HCT116 (cell line): ENCODE measurements at places on chromosomes 1 and 21. TPM values are rescaled to one million over a fixed set of nuclear protein-coding genes. Genes with fewer than 3 reads are reported as not detected.

PATJ gene
- total RNA-seq: 48.8 TPM

CLDN17 gene
- total RNA-seq: not detected

AK2 gene
- 233 TPM for total RNA-seq

DNA sequence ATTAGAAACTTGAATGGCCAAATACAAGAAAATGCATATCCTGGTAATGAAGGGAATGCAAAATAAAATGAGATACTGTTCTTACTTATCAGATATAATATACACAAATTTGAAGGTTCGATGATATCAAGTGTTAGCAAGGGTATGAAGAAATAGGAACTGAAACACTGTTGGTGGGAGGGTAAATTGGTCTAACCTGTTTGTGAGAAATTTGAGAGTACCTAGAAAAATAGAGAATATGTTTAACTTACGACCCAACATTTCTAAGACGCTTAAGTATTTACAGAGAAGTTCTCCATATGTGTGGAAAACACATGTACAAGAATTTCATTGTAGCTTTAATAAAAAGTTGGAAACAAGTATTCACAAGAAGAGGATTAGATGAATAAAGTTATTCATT, 25.9 kb downstream of the ATG4C start:
- H3K36me3 ChIP-seq: no peaks in the 10 kb centered on the region
- no peaks in the 10 kb centered on the region for H3K4me1 ChIP-seq
- no peak for DNase-seq
- H3K4me3 ChIP-seq: no peak overlapping the region
- no peak overlapping the region for H3K27ac ChIP-seq

MAP10 gene
- not detected for total RNA-seq

- no peaks in the 10 kb centered on the region for H3K4me1 ChIP-seq
- H3K36me3 ChIP-seq: no peaks in the 10 kb centered on the region
- H3K4me3 ChIP-seq: no peak overlapping the region
- no peak for DNase-seq
- H3K27ac ChIP-seq: no peak overlapping the region
These were observed 70.1 kb downstream of the PCBP3 start for GRCh38 chr21:45713613-45714012.

DNA sequence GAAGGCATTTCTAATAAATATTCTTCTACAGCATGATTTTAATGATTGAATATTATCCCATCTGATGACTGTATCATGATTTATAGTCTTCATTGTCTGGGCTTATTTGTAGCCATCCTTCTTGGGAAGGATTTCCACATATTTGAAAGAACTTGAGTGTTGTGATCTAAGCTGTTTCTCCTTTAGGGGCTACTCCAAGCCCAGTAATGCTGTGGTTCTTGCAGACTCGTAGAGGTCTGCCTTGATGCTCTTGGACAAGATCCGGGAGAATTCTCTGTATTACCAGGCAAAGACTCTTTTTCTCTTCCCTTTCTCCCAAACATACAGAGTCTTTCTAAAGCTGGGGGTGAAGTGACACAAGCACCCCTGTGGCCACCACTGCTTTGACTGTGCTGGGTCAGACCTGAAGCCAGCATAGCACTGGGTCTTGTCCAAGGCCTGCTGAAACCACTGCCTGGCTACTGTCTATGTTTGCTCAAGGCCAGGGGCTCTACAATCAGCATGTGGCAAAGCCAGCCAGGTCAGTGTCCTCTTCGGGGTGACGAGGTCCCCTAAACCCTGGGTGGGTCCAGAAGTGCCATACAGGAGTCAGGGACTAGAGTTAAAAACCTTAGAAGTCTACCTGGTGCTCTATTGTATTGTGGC, 107.4 kb downstream of the GIPC2 start:
- H3K27ac ChIP-seq: no peak overlapping the region
- H3K4me1 ChIP-seq: no peaks in the 10 kb centered on the region
- no peak overlapping the region for H3K4me3 ChIP-seq
- DNase-seq: no peak
- no peaks in the 10 kb centered on the region for H3K27me3 ChIP-seq
- H3K36me3 ChIP-seq: no peaks in the 10 kb centered on the region

IPP gene
- total RNA-seq: 13.8 TPM

GRCh38 chr1:207654320-207654719, 9.4 kb downstream of the CR1L start:
- no peak overlapping the region for H3K4me3 ChIP-seq
- no peaks in the 10 kb centered on the region for H3K4me1 ChIP-seq

CFHR3 gene
- not detected for total RNA-seq

DNA sequence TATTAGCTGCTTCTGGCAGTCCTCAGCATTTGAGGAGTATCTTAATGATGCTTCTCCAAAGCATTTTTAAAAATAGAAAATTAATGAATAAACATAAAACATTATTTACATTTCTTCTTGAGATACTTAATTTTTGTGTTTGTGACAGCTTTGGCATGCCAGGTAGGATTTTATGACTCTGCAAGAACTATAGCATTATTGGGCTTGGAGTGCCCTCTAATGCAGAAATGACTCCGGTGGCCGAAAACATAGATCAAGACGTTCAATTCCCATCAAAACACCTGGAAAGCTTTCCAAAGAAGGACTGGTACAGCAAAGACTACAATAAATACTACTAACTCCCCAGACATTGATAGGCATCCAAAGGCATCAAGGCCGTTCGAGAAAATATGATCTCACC, 366.4 kb upstream of the CXADR start:
- DNase-seq: no peak
- no peaks in the 10 kb centered on the region for H3K27me3 ChIP-seq
- H3K36me3 ChIP-seq: no peaks in the 10 kb centered on the region
- H3K4me3 ChIP-seq: no peak overlapping the region

- H3K36me3 ChIP-seq: no peaks in the 10 kb centered on the region
- peaks cover 11% of the 10 kb centered on the region for H3K27me3 ChIP-seq
- H3K4me3 ChIP-seq: no peak overlapping the region
- no peaks in the 10 kb centered on the region for H3K4me1 ChIP-seq
- no peak overlapping the region for H3K27ac ChIP-seq
These were observed 77.6 kb upstream of the PGBD5 start for GRCh38 chr1:230503726-230504125.

- H3K4me3 ChIP-seq: peak overlapping the region; percentile 88
- 0 out of 2 replicates have a peak, but pooled peaks cover 5% of the 10 kb centered on the region for H3K36me3 ChIP-seq
- H3K27me3 ChIP-seq: no peaks in the 10 kb centered on the region
- peaks cover 42% of the 10 kb centered on the region for H3K4me1 ChIP-seq
- H3K27ac ChIP-seq: peak overlapping the region; percentile 100
These were observed 732 bp downstream of the SFN start for GRCh38 chr1:26863685-26864077.
